ENCODE measurements at places on chromosomes 6 and 20. TPM values are rescaled to one million over a fixed set of nuclear protein-coding genes. Genes with fewer than 3 reads are reported as not detected.
A peak's percentile ranks its signal among the peaks of the same experiment; 100 is the strongest.

- no peak for DNase-seq
- no peaks in the 10 kb centered on the region for H3K4me1 ChIP-seq
- no peaks in the 10 kb centered on the region for H3K27me3 ChIP-seq
- H3K4me3 ChIP-seq, result no peak overlapping the region
Observed at GRCh38 chr6:29522227-29522626, 34.5 kb upstream of the MAS1L start.

DNA sequence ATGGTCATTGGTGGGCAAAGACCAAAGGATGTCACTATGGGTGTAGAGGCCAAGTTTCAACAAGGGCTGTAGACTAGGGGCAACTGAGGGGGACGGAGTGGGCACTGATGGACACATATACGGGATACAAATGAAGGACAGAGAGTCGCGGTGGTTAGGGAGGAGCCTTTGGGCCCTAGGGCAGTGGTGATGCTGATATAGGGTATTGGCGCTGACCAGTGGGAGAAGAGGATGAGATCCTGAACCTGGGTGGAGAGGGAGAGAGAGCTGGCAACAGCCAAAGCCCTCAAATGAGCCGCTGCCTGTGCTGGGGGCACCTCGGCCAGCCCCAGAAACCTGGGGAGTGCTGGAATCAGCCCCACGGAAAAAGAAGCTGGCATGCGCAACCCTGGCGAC lies 1.6 kb downstream of the CDH22 start:
- H3K4me1 ChIP-seq, result peaks cover 25% of the 10 kb centered on the region
- no peak for DNase-seq
- H3K27ac ChIP-seq, result no peak overlapping the region

DNA sequence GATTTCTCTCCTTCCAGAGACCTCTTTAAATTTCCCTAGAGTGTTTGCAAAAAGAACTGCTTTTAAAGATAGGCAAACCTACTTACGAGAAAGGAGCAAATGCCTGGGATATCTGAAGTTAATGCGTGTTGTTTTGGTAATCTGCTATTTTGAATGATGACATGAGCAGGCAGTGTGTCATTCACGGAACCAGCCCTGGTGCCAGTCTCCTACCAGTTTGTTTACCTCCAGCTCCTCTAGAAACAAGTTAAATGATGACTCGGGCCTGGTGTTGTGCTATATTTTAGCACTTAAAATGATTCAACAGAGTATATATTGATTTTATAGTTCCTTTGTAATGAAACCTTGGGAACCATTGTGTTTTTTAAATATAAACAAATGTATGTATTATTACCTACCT lies 41.1 kb upstream of the MAP3K4 start:
- no peaks in the 10 kb centered on the region for H3K36me3 ChIP-seq
- no peaks in the 10 kb centered on the region for H3K4me1 ChIP-seq

The BRPF3 gene
- total RNA-seq, result 19.8 TPM

- no peak overlapping the region for H3K27ac ChIP-seq
- no peaks in the 10 kb centered on the region for H3K36me3 ChIP-seq
- DNase-seq, result no peak
- H3K27me3 ChIP-seq, result no peaks in the 10 kb centered on the region
Observed at GRCh38 chr6:5403609-5404008, 142.3 kb downstream of the FARS2 start.

- H3K36me3 ChIP-seq, result no peaks in the 10 kb centered on the region
- H3K27ac ChIP-seq, result no peak overlapping the region
- no peaks in the 10 kb centered on the region for H3K27me3 ChIP-seq
- DNase-seq, result no peak
Observed at GRCh38 chr6:81996414-81996813, 243.9 kb upstream of the TENT5A start.

- no peaks in the 10 kb centered on the region for H3K4me1 ChIP-seq
- no peaks in the 10 kb centered on the region for H3K27me3 ChIP-seq
- H3K36me3 ChIP-seq, result no peaks in the 10 kb centered on the region
- H3K4me3 ChIP-seq, result no peak overlapping the region
Observed at GRCh38 chr6:154554491-154554890, 44.0 kb upstream of the CNKSR3 start.

DNA sequence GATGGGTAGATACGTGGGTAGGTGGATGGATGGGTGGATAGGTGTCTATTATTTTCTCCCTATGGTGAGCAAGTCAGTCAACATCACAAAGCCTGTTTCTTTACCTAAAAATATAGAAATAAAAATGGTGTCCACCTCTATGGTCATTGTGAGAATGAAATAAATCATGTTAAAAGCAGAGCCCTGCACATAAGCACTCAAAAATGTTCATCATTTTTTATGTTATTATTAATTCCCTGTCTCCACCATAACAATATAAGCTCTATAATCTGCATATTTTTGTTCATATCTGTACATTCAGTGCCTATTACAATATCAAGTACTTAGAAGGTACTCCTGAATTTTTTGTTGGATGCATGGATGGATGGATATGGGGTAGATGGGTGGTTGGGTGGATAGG lies 177.6 kb downstream of the ZMYND8 start:
- no peaks in the 10 kb centered on the region for H3K27me3 ChIP-seq
- no peaks in the 10 kb centered on the region for H3K4me1 ChIP-seq

The CTCFL gene
- total RNA-seq, result not detected

The ZNF292 gene
- total RNA-seq, result 11.6 TPM

The IDH3B gene
- total RNA-seq, result 38.5 TPM

DNA sequence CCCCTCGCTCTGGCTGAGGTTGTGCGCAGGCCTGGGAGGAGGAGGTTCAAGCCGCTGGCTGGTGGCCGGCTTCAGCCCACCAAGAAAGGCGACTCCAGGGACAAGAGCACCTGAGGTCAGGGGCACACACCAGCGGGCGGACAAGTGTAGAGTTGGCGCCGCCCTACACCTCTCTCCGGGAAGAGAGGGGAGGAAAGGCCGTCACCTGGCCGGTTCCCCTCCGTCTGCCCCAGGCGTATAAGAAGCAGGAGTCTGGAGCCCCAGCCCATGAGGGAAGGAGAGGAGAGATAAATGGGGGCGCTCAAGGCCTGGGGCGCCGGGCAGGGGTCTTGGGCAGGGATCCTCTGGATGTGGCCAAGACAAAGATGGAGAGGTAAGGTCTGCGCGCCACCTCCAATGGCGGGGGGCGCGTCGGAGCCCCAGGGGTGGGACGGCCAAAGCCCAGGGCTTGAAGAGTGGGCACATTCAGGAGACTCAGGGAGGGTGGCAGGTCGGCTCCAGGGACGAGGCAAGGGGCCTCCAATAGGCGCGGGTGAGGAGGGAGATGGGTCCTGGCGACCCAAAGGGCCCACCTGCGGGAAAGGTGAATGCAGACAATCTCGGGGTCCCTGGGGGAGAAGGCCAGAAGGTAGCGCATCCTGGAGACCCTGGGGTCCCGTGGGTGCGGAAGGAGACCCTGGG lies 826 bp downstream of the RIMS4 start:
- H3K27ac ChIP-seq, result no peak overlapping the region
- no peaks in the 10 kb centered on the region for H3K4me1 ChIP-seq
- no peaks in the 10 kb centered on the region for H3K27me3 ChIP-seq
- no peak overlapping the region for H3K4me3 ChIP-seq

The OR2B6 gene
- total RNA-seq, result not detected

- H3K27me3 ChIP-seq, result no peaks in the 10 kb centered on the region
- H3K4me3 ChIP-seq, result no peak overlapping the region
- H3K4me1 ChIP-seq, result no peaks in the 10 kb centered on the region
Observed at GRCh38 chr6:94510877-94511276, 1066.5 kb upstream of the MANEA start.

- no peaks in the 10 kb centered on the region for H3K4me1 ChIP-seq
- H3K27ac ChIP-seq, result no peak overlapping the region
- H3K4me3 ChIP-seq, result peak overlapping the region; percentile 51
- H3K27me3 ChIP-seq, result peaks cover 28% of the 10 kb centered on the region
- H3K36me3 ChIP-seq, result no peaks in the 10 kb centered on the region
Observed at GRCh38 chr6:132401618-132402285, 477 bp upstream of the MOXD1 start.

- no peaks in the 10 kb centered on the region for H3K27me3 ChIP-seq
- H3K27ac ChIP-seq, result no peak overlapping the region
- no peak overlapping the region for H3K4me3 ChIP-seq
- DNase-seq, result no peak
- H3K36me3 ChIP-seq, result no peaks in the 10 kb centered on the region
- H3K4me1 ChIP-seq, result no peaks in the 10 kb centered on the region
Observed at GRCh38 chr20:51811042-51811355, 8.7 kb upstream of the SALL4 start.

The ZSCAN31 gene
- total RNA-seq, result 5.6 TPM

GRCh38 chr20:16385462-16385861 lies 187.8 kb downstream of the KIF16B start:
- H3K27me3 ChIP-seq, result no peaks in the 10 kb centered on the region
- H3K4me3 ChIP-seq, result no peak overlapping the region
- H3K36me3 ChIP-seq, result no peaks in the 10 kb centered on the region
- no peak for DNase-seq
- H3K4me1 ChIP-seq, result no peaks in the 10 kb centered on the region

The MTO1 gene
- total RNA-seq, result 24.6 TPM

The DYNLT1 gene
- 69.5 TPM for total RNA-seq
